Stimulated activated CD4-positive, alpha-beta T cell treated with anti-CD3 and anti-CD28 coated beads, Interleukin-2, amount 100 ng/mL, for 48 hours (primary cell): ENCODE measurements at places on chromosomes 7 and 10.

DNA sequence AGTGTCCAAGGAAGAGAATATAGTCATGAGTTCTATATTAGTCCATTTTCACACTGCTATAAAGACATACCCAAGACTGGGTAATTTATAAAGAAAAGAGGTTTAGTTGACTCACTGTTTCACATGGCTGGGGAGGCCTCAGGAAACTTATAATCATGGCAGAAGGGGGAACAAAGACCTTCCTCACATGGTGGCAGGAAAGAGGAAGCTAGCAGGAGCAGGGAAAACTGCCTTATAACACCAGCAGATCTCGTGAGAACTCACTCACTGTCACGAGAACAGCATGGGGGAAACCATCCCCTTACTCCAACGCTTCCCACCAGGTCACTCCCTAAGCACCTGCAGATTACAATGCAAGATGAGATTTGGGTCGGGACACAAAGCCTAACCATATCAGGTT, 139.0 kb upstream of the ZNF438 start:
- no peak for DNase-seq

DNA sequence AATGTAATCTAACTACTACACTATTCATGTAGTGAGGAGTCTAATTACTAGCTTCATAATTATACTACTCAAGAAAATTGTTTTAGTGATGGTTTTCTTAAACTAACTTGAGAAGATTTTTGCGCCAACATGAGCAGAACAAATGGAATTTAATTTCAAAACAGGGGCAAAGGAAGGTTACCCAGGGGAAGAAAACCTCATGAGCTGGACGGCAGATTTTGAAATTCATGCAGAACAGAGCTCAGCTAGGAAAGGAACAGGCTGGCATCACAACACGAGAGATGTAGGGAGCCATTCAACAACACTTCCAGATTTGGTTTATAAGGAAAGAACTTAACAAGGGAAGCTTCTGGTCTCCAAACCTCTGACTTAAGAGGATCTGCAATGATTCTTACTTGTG, 235.3 kb upstream of the PRKCQ start:
- DNase-seq, result no peak

DNA sequence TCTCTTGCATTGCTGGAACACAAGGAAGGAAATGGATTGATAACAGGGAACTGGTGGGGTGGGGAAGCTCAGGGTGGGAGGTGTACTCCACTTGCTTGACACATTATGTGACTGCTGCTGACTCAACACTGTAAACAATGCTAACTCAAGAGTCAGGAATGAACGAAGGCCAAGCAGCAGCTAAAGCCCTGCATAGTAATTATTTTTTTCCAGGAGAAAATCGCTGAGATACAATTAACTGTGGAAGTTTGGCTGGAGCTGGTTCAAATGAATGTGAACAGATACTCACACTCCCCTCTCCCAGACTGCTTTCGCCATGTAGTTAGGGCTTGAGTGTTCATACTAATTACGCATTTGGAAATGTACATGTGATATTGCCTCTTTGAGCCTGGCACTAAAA, 170.9 kb upstream of the AOAH start:
- no peak for DNase-seq

DNA sequence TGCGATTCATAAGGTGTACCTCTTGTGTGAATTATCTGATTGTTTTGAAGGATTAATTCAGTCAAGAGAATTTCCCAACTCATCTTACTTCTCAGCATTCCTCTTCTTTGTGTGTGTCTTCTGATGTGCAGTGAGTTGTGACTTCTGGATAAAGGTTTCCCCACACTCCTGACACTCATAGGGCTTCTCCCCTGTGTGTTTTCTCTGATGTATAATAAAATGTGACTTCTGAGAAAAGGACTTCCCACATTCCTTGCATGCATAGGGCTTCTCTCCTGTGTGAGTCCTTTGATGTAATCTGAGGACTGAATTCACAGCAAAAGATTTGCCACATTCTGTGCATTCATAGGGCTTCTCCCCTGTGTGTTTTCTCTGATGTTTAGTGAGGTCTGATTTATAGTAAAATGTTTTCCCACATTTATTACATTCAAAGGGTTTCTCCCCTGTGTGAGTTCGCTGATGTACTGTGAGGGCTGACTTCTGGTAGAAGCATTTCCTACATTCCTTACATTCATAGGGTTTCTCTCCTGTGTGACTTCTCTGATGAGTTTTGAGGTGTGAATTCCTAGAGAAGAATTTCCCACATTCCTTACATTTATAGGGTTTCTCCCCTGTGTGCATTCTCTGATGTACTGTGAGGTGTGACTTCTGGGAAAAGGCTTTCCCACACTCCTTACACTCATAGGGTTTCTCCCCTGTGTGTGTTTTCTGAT, 24.2 kb downstream of the ZNF25 start:
- no peak for DNase-seq
